GM06990 (cell line): ENCODE measurements at places on chromosomes 4 and X.
A peak's percentile ranks its signal among the peaks of the same experiment; 100 is the strongest.

GRCh38 chrX:47232197-47232802 is 509 bp upstream of the USP11 start:
- peak; percentile 24 for DNase-seq

GRCh38 chr4:112152521-112152920 is 7.3 kb downstream of the FAM241A start:
- no peak for DNase-seq

DNA sequence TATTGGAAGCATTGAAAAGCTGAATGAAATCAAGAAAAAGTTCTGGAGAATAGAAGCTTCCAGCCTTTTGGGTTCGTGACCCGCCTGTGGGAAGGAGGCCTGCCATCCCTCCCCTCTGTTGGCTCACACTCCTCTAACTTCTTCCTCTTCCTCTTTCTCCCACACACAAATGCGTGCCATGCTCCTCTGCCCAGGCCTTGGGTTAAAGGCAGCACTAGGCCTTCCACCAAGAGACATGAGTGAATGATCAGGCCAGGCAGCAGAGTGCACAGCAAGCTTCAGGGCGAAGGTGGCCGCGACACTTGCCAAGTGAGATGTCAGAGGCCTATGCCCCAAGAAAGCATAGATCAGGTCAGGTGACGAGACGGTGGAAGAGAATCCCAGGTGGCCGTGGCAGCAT is 38.4 kb downstream of the FAM193A start:
- no peak for DNase-seq

DNA sequence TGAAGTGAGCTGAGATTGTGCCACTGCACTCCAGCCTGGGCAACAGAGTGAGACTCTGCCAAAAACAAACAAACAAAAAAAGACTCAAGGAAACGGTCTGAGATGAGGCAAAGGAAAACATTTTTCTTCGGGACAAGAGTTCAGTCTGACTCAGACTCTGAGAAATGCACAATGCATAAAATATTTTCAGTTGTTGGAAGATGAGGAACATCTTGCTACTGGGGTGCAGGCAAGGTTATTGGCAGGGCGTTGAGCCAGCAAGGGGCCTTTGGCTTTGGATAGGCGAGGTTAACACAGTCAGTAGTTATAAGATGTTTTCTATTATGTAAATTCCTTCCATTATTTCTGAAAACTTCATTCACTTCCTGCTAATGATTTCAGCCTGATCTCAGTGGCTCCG is 96.1 kb upstream of the VCX start:
- DNase-seq = no peak

DNA sequence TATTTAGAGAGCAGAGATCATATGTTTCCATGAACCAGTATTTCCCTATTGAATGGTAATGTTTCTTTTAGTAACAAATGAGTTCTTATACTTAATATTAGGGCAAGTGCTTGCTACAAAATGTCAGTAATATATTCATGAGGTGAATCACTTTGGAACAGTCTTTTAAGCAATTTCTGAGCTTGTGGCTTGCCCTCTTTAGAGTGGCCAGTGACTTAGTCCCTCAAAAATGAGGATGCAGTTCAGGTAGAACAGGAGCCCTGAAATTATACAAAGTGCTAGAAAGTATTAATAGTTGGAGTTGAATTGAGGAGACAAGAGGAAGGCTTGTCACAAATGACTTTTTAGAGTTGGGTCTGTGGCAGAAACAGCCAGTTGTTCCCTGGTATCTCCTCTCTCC is 53.4 kb upstream of the PITX2 start:
- no peak for DNase-seq

DNA sequence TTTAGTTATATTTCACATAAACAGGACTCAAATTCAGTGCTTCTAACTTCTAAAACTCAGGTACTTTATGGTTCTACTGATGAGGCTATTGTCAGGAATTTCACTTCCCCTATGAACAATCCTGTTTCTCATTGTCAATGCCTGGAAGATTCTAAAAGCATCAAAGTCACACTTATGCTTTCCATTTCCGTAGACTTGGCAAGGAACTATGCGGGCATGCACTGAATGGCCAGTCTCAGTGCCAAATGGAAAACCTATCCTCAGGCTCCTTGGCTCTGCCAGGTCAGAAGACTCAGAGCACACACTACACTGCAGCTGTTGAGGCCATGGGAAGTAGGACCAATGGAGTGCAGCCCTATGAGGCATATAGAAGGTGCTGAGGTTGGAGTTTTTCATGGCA is 97.0 kb upstream of the PTPN13 start:
- no peak for DNase-seq

GRCh38 chrX:72309297-72310071 is 3.8 kb upstream of the CITED1 start:
- no peak for DNase-seq

DNA sequence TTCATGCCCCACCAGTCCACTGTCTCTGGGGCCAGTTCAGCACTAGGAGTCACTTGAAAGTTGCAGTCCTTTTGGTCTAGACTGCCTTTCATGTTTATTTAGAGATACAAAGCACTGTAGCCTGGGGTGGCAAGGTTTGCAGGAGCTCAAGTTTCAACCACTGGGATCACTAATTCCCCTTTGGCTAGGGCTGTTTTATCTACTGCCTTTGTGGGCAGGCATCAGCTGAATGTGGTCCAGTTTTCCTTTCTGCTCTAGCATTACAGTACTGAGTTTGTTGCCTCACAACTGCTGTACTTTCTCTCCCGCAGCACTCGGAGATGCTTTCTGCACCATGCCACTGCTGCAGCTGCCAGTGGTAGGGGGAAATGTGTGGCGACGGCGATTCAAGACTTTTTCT is 222.3 kb upstream of the HDX start:
- no peak for DNase-seq

DNA sequence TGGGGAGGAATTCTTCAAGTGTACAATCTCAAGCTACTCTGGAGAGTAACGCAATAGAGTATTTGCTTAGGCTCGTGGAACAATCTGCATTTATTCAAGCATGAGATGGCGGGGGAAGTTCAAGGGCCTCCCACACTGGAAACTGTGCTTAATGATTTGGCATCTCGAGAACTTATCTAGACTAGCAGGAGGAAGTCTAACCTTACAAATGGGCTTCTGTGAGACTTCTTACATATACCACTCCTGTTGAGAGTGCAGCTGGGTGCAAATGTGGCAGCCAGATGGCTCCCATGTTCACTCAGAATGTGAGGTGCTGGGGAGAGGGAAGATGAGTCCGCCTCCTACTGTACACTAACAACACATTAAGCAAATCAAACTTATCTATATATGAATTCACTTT is 29.3 kb upstream of the PTPN13 start:
- no peak for DNase-seq

DNA sequence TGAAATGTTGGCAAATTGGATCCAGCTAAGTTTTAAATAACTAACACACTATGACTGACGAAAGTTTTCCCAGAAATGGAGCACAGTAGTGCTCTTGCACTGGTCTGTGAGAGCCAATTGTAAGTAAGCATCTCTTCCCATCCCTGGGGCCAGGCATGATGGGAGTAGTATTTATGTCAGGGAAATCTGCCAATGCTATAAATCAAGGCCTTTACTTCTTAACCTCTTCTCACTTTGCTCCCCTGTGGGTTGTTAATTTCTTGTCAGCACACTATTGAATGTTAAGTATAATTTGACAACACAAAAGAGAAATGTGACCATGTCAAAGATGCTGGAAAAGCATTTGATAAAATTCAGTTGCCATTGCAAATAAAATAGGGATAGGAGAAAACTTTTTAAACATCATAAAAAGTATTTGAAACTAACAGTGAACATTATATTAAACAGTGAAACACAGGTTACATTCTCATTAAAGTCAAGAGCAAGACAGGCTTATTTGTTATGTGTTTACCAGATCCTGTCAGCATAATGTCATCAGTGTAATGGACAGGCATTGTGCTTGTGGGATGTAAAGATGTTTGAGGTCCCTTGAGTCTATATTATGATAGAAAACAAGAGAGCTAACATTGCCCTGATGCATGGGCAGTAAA is 5.0 kb downstream of the F8A1 start:
- DNase-seq = no peak

GRCh38 chr4:84547211-84547610 is 35.7 kb upstream of the CDS1 start:
- DNase-seq = no peak

- DNase-seq = no peak
Measured at GRCh38 chr4:164536814-164537213, 217.1 kb upstream of the SMIM31 start.

DNA sequence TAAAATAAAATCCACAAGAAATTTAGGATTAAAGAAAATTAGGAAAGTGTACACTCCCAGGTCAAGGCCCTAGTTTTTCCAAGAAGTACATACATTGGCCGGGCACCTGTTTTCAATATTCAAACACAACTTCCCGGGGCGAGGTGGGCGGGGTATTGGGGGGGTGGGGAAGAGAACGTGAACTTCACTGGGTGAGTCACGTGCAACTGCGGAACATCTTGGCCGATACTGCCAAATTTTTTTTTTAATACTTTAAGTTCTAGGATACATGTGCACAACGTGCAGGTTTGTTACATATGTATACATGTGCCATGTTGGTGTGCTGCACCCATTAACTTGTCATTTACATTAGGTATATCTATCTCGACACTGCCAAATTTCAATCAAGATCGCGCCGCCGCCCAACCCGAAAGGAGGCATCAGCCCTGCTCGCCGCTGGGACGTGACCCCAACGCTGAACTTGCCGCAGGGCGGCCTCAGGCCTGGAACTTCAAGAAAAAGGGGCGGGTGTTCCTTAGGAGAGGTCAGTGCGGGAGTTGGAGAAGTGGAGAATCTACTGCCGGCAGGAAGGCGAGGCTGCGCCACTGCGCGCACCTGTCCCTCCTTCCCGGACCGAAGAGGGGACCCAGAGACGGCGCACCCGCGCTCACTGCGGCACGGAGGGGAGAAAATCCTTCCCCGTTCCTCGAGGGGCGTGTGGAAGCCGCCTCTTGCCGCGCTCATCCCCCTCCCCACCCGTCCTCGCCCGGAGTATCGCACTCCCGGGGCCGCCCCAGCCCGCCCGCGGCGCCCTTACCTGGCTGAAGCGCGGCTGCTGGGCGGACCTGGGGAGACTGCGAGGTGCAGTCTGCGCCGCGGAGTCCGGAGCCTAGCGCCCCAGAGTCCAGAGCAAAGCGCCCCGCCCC is at the start of gene TEC:
TEC (minus strand) TSS at position 883 of the 905 bp plus-strand sequence. CDS start 41,224 bp downstream, outside the sequence.
- DNase-seq = no peak

DNA sequence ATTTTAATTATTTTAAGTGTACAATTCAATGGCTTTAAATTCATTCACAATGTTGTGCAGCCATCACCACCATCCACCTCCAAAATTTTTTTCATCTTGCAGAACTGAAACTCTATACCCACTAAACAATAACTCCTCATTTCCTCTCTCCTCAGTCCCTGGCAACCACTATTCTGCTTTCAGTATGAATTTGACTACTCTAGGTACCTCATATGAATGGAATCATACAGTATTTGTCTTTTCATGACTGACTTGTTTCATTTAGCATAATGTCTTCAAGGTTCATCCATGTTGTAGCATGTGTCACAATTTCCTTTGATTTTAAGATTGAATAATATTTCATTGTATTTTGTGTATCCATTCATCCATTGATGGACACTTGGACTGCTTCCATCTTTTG is 46.9 kb downstream of the KIF4A start:
- DNase-seq = peak; percentile 9

GRCh38 chr4:94486372-94486801 is 34.6 kb downstream of the PDLIM5 start:
- DNase-seq = no peak

DNA sequence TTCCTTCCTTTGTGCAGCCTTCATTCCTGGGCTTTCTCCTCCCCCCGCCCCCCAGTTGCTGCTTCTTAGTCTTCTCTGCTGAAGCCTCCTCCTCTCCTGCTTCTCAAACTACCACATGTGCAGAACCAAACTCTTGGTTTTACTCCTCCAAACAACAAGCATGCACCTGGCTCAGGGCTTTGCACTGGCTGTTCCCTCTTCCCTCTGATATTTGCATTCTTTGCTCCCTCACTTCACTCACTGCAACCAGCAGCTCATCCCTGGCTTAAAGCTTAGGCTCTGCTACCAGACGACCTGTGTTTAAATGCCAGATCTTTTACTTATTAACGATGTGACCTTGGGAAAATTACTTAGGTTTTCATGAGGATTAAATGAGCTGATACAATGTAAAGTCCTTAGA is 51.4 kb downstream of the MED28 start:
- no peak for DNase-seq

- DNase-seq = no peak
Measured at GRCh38 chr4:181529537-181529936, 713.7 kb upstream of the TENM3 start.

GRCh38 chr4:76420188-76420761 is 666 bp downstream of the CCDC158 start:
- DNase-seq = no peak

- DNase-seq = no peak
Measured at GRCh38 chr4:76943129-76943620, 6.4 kb upstream of the SEPTIN11 start.

DNA sequence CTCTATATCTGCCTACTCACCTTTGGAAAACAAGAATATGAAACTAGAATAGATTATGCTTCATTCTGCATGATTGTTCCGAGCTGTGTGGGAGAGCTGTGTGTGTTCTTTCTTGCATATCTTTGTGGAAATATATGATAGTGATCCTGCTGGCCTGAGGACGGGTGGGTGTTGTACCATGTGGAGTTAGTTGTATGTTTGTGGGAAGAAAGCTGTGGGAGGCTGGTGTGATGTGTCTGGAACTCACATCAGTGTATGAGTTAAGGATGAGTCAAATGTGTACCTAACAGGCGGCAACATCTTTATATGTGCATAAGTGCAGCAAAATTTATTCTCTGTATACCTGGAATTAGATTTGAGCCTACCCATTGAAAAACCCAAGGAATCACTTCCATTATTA is 208.1 kb upstream of the ADGRL3 start:
- DNase-seq = no peak

GRCh38 chr4:16448241-16448840 is 222.1 kb upstream of the TAPT1 start:
- DNase-seq = no peak

GRCh38 chr4:100240008-100240407 is 49.7 kb upstream of the DDIT4L start:
- no peak for DNase-seq

- no peak for DNase-seq
Measured at GRCh38 chr4:150173982-150174398, 95.7 kb downstream of the DCLK2 start.

DNA sequence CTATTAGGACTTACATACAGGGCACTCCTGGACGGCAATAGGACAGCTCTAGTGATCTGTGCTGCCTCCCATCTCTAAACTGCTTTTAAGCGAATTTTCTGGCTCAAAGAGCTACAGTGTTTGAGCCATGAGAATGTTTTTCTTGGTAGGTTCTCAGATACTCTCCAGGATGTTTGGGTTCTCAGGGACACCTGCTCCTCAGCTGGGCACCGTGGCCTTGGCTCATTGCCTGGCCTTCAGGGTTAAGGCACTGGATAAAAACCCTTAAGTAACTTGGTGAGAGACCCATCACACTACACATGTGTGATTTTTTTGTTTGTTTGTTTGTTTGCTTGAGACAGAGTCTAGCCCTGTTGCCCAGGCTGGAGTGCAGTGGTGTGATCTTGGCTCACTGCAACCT is 38.5 kb upstream of the HERC5 start:
- DNase-seq = no peak

DNA sequence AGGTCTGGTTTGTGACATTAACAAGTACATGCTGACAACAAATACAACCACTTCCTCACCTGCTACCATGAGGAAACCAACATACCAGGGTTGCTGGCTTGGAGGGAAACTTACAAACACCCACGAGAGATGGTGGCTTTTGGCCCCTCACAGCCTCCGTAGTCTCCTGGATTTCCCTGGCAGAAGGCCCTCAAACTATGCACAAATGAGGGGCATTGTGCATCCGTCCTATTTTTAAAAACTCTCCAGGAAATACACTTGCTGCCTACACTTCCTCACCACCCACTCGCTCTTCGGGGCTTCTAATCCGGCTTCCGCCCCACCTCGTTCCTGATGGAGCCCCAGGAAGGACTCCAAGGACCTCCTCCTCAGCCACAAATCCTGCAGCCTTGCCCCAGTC is 355.0 kb upstream of the GATB start:
- DNase-seq = no peak
